Stimulated activated CD8-positive, alpha-beta memory T cell treated with anti-CD3 and anti-CD28 coated beads, Interleukin-12 subunit alpha, Interleukin-12 subunit beta, amount 100 ng/mL, for 4 hours (primary cell): ENCODE measurements at places on chromosomes 4 and X.

- DNase-seq: no peak
Measured at GRCh38 chr4:74996996-74997395, 64.1 kb downstream of the PARM1 start.

- DNase-seq: no peak
Measured at GRCh38 chrX:77003956-77004355, 443.2 kb upstream of the FGF16 start.

DNA sequence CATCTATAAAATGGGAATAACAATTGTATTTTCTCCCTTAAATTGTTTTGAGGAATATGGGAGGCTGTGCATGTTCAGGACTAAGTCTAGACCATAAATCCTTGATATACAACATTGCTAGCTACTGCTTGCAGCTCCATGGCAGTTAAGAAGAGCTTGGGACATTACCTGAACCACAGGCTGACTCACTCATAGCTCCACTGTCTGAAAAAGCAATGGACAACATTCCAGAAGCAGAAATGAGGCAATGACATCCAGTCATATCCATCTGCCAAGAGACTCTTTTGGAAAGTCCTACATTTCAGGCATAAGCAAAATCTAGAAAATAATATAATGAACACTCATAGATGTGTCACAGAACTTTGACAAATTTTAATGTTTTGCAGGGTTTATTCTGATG is 167.3 kb upstream of the LEF1 start:
- no peak for DNase-seq

GRCh38 chr4:152266831-152267480 is 268.9 kb downstream of the FBXW7 start:
- DNase-seq: no peak

- DNase-seq: no peak
Measured at GRCh38 chr4:32207456-32207855, 1487.3 kb downstream of the PCDH7 start.

DNA sequence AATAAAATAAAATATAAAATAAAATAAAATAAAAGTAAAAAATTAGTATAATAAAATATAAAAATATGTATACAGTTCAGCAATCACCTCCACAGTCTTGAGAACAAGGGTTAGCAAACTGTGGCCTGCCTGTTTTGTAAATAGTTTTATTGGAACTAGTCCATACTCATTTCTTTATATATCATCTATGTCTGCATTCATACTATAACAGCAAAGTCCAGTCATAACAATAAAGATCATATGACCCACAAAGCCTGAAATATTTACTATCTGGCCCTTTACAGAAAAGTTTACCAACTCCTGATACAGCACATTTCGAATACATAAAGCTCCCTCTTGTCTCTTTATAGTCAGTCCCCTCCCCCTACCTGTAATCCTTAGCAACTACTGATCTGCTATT is 111.9 kb downstream of the SLC10A6 start:
- no peak for DNase-seq

DNA sequence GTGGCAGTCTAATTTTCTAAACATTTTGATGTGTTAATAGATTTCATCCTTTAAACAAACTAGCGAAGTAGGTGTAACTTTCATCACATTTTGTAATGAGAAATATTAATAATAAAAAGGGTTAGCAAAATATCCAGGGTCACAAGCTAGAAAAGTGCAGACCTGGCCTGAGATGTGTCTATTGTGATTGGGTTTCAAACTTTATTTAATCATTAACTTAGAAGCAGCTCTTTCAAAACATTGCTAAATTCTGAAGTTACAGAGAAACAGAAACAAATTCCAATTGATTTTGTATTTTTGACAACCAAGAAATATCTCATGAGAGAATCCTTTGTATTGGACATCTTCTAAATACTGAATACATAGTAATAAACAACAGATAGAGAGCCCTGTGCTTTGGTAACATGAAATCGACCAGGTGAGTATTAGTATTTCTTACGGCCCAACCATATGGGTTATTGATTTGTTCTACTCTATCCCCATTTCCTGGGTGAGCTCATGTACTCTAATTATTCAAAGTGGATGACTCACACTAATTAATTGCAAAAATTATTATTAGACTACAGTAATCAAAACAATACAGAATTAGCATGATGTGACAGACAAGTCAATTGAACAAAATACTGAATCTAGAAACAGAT is 1093.8 kb upstream of the AGA start:
- DNase-seq: no peak

DNA sequence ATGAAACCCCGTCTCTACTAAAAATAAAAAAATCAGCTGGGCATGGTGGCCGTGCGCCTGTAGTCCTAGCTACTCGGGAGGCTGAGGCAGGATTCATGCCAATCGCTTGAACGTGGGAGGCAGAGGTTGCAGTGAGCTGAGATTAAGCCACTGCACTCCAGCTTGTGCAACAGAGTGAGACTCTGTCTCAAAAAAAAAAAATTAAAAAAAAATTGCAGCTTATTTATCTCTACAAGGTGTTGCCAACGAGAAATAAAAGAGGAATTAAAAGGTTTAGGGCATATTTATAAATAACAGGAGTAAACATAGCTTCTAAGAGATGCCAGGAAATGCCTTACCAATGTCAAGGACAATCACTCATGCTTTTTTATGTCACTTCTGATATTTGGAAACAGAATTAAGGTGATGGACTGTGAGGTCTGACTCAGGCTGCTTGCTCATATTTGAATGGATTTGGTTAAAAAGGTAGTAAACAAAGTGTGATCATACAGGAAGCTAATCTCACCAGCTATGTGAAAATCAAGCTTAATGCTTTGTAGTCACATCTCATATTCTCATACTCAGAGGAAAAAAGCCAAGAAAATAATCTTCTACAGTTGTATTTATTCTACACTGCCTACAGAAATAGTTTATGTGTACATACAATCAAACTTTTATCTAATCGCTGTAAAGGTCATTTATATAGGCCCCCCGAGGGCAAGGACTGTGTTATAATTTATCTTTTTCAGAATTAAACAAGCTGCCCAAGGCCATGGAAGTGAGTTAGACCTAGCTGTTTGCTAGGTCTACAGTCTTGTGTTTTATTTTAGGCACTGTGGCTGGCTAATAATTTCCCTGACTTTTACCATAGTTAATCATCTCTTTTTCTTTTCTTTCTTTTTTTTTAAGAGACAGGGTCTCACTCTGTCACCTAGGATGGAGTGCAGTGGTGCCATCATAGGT is 61.1 kb upstream of the RBMX start:
- no peak for DNase-seq

GRCh38 chrX:42242004-42242403 is 318.6 kb upstream of the CASK start:
- no peak for DNase-seq

GRCh38 chrX:96982161-96982560 is 98.5 kb downstream of the RPA4 start:
- DNase-seq: no peak

DNA sequence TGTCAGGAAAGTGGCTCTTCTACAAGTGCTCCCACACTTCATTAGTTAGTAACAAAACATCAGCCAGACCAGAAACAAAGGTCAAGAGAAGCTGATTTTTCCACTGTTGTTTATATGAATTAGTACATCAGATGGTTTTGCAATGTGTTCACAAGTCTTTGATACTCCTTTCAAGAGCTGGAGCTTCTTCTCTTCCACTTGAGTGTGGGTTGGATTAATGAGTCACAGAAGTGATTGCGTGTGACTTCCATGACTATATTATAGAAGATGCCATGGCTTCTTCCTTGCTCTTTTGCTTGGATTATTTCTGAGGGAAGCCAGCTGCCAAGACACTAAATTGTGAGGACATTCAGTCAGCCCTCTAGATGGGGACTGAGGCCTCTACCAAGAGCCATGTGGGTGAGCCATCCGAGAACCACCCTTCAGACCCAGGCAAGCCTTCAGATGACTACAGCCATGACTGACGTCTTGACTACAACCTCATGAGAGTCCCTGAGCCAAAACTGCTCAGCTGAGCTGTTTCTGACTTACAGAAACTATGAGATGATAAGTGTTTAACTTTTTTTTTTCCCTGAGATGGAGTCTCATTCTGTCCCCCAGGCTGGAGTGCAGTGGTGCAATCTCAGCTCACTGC is 18.1 kb downstream of the SOWAHB start:
- no peak for DNase-seq

GRCh38 chrX:15014281-15014680 is 141.1 kb downstream of the MOSPD2 start:
- DNase-seq: no peak
